Frontal cortex (tissue), 4 donors: ENCODE measurements at places on chromosomes 11 and 22.
A peak's percentile ranks its signal among the peaks of the same experiment; 100 is the strongest.

DNA sequence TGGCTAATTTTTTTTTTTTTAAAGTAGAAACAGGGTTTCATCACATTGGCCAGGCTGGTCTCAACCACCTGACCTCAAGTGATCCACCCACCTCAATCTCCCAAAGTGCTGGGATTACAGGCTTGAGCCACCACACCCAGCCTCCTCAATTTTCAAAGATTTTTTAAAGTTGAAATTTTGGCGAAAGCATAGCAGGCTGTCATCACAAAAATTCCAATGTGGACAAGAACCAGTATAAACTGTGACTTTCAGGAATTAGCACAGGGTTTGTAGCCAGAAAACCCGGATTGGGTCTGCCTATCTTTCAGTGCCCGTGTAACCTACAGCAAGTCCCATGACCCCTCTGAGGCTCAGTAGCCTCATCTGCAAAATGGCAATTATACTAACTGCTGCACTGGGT is 80.2 kb downstream of the SGSM3 start:
- DNase-seq: no peak

DNA sequence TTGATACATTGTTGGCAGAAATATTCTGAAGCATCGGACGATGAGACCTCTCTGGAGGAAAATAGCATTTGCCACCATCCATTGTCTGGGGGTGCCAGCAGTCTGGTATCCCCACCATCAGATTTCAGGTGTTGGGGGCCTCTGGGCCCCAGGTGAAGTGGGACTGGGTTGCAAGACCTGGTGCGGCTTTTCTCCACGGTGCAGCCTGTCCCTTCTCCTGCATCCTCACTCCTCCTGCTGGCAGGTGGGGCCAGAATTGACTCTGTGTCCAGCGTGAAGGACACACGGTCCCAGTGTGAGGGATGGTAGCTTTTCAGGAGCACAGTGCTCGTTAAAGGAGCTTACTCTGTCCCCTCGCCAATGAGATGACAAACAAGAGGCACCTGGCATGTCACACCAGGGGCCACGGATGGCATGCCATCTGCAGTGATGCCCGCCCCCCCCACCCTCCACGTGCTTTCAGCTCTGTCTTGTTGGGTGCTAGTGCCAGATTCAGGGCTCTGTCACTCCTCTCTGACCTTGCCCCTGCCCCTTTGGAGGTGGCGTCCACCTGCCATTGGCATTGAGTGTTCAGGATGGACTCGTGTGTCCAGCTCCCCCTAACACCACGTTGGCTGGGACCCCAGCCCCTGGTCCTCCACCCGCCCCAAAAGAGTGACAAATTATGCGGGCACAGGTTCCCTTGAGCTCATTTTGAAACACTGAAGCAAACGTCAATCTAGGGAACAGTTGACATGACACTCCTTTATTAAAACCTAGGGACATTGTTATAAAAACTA is 62.4 kb downstream of the PARVG start:
- DNase-seq: no peak

- no peak for DNase-seq
These were observed 701 bp downstream of the TMEM216 start for GRCh38 chr11:61392981-61393595.

- DNase-seq: no peak
These were observed 566.2 kb downstream of the MIAT start for GRCh38 chr22:27223317-27224177.

- DNase-seq: peak; percentile 68
These were observed at the start of gene PVALB for GRCh38 chr22:36816636-36817524. PVALB (minus strand) TSS chr22:36817035; CDS start chr22:36817005, 30 bp downstream.

DNA sequence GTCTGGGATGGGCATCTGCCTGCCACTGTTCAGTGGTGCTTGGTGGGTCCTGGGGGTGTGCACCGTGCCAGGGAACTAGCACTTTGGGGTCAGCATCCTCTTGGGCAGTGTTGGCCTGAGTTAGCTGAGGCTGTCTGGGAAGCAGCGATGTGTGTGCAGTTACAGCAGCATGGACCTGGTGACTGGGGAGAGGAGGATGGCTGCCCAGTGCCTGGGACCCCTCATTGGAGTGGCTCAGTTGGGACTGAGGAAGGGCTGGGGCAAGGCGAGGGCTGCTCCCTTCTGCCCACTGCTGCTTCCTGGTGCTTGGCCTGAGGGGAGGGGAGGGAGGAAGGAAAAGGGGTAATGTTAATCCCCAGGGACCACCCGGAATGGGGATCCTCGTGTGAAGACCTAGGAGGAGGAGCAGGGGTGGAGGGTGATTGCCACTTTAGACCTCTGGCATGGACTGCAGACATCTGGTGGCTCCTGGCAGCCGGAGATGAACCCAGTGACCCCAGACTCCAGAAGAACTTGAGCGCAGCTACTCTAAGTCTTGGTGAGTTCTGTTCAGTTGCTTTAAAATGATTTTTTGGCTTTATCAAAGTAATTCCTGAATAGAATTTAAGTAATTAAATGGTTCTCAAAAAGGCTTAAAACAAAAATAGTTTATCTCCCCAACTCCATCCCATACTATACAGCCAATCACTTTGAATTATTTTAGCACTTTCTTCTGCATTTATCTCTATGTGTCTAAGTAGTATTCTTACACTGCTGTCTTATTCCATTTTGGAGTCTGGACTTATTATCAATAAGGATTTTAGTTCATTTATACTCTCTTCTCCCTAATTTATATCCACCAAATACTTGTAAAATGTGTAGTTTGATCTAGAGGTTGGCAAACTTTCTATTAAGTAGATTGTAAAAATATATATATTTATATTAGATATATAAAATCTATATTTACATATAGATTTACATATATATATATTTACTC is 15.4 kb upstream of the TMEM191C start:
- DNase-seq: no peak

DNA sequence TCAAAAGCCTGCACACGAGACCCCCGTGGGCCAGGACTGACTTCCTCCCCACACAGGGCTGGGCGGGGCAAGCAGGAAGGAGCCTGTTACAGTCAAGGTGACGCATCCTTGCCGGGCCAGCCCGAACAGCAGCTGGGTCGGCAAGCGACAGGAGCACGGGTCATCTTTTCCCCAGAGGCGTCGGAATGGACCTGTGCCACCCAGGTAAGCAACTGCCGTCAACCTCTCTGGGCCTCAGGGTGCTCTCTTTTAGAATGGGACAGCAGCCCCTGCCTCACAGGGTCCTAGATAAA is at the start of gene CYTH4:
Gene CYTH4 (plus strand): TSS at position 124 of the 293 bp plus-strand sequence. CDS start 62 bp downstream, at position 186.
- no peak for DNase-seq

DNA sequence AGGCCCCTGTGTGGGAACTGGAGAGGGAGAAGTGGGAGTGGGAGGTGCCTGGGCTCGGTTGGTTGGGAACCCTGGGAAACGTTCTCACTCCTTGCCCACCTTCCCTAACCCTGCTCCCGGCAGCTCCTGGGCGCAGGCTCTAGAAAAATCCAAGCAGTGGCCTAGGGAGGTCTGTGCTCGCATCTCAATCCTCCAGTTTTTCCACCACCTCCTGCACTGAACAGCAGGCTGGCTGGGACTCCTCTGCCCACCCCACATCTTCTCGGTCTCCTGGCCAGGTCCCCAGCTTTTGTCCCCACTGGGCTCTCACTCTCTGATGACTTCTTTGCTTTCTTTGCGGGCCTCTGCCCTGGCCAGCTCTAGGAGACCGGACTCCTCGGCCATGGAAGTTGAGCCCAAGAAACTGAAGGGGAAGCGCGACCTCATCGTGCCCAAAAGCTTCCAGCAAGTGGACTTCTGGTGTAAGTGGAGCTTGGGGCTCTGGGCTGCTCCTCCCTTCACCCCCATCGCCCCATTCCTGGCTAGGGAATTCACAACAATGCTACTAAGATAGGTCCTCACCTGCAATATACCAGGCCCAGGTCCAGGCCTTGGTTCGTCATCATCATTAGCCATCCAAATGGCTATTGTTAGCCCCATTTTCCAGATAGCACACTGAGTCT is 35.6 kb downstream of the PRDM11 start:
- DNase-seq: no peak

GRCh38 chr22:43404673-43405385 is 7.0 kb upstream of the MPPED1 start:
- DNase-seq: no peak

DNA sequence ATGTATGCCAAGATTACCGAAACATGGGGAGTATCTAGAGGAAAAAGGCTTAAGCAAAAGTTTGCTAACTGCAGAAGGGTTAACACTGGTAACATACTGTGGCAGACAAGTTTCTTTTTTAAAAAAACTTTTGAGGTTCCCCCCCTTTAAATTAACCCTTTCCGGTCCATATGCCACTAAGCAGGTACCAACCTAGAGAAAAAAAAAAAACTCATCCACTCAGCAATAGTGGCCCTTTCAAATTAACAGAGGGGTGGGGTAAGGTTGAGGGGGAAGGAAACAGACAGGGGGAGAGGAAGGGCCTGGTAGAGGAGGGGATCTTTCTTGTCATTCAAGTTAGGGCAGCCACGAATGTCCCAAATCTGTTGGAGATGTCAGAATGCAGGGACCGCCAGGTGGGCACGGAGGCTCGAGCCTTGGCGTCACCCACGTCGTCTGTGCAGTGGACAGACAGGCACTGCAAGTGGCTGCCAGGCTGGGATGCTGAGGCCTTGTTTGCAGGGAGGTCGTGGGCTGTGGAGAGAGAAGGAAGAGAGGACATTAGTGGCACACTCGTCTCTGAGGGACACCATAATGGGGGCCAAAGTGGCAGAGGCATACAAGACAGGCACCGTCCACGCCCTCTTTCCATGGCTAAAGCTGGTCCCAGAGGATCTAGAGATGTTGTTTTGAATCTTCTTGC is 50.8 kb downstream of the MN1 start:
- no peak for DNase-seq

- DNase-seq: no peak
These were observed 12.9 kb downstream of the SFI1 start for GRCh38 chr22:31509061-31509762.

DNA sequence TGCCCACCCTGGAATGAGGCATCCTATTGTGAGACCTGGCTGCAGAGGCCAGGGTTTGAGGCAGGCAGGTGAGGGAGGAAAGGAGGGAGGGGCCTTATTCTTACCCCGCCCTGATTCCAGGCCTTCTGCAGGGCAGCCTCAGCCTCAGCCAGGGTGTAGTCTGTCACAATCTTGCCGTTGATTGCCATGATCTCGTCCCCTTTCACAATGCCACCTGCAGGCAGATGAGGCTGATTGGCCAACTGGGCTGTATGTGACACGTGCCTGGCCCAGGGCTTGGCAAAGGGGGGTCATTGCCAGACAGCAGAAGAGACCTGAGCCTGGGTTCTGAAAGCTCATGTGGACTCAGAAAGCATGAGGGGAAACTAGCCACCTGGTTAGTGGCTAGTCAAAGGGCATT is 21.4 kb upstream of the ABCC8 start:
- no peak for DNase-seq

GRCh38 chr11:109378034-109378433 is 44.0 kb upstream of the C11orf87 start:
- no peak for DNase-seq

GRCh38 chr11:77359481-77359880 is 58.0 kb upstream of the GDPD4 start:
- DNase-seq: no peak

DNA sequence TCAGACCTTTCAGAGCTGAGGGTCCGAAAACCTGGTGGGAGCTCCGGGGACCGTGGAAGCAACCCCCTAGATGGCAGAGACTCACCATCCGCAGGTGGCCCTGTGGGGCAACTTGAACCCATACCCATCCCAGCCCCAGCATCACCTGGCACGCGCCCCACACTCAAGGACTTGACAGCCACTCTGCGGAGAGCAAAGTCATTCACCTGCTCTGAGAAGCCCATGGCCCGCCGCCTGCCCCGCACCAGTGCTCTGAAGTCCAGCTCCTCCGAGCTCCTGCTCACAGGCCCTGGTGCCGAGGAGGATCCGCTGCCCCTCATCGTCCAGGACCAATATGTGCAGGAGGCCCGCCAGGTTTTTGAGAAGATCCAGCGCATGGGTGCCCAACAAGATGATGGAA is 2.0 kb downstream of the ARHGEF17 start:
- no peak for DNase-seq
